ENCODE measurements at places on chromosomes 4 and X.

DNA sequence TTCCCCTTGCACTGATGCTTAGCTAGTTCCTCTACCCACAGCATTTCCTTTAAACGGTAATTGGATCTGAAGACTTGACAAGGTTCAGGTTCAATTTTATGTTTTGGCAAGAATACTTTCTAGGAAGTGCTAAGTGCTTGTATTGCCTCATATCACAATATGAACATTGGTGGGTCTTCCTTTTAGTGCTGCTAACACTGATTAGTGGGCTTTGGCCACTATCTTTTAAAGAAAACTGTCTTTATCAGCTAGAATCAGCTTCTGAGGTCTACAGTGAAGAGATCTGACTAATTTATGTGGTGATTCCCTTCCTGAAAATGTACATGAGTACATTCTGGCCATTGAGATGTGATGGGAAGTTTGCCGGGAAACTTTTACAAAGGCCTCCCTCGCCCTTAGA, 316.7 kb upstream of the KLF3 start:
- DNase-seq = no peak

GRCh38 chr4:94550352-94550751, 98.6 kb downstream of the PDLIM5 start:
- DNase-seq = no peak

DNA sequence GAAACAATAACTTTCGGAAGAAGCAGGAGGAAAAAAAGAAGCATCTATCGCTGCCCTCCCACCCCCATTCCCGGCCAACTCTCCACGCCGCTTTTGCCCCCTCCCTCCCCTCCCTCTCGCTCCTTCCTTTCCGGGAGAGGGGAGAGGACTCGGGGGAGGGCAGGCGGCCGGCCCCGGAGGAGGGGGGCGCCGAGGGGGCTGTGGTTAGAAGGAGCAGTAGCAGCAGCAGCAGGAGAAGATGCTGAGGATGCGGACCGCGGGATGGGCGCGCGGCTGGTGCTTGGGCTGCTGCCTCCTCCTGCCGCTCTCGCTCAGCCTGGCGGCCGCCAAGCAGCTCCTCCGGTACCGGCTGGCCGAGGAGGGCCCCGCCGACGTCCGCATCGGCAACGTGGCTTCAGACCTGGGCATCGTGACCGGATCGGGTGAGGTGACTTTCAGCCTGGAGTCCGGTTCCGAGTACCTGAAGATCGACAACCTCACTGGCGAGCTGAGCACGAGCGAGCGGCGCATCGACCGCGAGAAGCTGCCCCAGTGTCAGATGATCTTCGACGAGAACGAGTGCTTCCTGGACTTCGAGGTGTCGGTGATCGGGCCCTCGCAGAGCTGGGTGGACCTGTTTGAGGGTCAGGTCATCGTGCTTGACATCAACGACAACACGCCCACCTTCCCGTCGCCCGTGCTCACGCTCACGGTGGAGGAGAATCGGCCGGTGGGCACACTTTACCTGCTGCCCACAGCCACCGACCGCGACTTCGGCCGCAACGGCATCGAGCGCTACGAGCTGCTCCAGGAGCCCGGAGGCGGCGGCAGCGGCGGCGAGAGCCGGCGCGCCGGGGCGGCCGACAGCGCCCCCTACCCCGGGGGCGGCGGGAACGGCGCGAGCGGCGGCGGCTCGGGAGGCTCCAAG, 1.3 kb downstream of the PCDH7 start:
- no peak for DNase-seq

GRCh38 chr4:8594097-8595038, 1.8 kb downstream of the CPZ start:
- DNase-seq = peak; percentile 59

GRCh38 chr4:124386648-124387047, 325.9 kb downstream of the ANKRD50 start:
- no peak for DNase-seq

GRCh38 chr4:155964016-155964891, 10.6 kb upstream of the CTSO start:
- no peak for DNase-seq

GRCh38 chr4:87631668-87632067, 18.4 kb upstream of the DMP1 start:
- no peak for DNase-seq

GRCh38 chr4:95524729-95525128, 24.0 kb downstream of the UNC5C start:
- DNase-seq = no peak

- no peak for DNase-seq
Measured at GRCh38 chr4:8532245-8532781, 47.9 kb upstream of the GPR78 start.
